ENCODE measurements at places on chromosomes 7 and 10.

- peak; percentile 51 for DNase-seq
Observed at GRCh38 chr10:101063548-101064414, 2.0 kb downstream of the KAZALD1 start.

DNA sequence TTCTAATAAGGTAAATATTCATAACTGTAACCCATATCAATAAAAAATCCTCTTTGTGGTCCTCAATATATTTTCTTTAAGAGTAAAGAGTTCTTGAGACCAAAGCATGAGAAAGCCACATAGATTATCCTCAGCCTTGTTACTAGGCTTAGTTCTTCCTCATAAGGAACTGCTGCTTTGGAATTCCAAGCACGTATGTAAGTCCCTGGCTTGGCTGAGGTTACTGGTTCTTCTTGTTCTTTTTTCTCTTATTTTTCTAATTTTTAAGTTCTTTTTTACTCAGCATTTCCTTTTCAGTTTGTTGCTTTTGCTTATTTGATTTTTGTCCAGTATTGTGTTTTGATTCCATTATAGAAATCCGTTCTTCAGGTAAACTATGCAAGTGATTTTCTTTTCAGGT, 127.3 kb downstream of the MARCHF5 start:
- no peak for DNase-seq

GRCh38 chr10:6503171-6503570, 76.9 kb downstream of the PRKCQ start:
- no peak for DNase-seq

DNA sequence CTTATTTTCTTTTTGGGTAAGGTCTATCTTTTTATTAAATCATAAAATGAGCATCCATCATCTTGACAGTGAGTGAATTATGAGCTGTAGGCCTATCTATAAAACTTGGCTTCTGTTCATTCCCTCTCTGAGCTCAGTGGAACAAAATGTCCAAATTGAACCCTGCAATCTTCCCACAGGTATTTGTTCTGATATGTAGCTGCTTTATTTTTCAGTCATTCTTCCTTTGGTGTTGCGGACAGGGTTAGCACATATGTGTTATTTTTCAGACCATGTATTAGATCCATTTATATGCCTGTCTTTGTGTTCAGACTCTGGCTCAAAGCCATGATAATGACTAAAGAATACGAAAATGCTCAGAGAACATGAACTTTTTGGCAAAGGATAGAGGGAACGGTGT, 201.6 kb upstream of the KIAA1217 start:
- no peak for DNase-seq

DNA sequence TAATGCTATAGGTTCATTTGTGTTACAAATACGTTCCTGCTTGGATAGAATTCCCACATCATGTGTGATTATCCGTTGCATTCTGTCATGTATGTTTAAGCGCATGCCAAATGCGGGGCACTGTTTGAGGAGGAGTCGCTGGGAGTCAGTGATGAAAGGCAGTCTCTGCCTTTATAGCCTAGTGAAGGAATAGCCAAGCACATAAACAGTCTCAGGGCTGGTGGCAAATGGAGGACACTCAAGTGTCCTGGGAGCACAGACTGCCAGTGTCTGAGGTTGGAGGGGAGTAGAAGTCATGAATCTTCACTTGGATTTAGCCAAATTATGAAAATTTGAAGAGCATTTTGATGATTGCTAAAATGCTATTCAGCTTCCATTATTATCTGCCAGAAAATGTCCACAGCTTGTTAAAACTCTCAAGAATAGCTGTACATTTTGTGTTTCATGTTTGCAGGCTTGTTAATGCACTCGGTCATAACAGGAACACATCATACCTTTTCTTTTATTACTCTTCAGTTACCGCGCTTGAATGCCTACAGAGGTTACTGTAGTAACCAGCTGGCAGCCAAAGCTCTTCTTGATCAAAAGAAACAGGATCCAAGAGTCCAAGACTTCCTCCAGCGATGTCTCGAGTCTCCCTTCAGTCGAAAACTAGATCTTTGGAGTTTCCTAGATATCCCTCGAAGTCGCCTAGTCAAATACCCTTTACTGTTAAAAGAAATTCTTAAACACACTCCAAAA, 41.6 kb downstream of the NET1 start:
- DNase-seq: no peak

DNA sequence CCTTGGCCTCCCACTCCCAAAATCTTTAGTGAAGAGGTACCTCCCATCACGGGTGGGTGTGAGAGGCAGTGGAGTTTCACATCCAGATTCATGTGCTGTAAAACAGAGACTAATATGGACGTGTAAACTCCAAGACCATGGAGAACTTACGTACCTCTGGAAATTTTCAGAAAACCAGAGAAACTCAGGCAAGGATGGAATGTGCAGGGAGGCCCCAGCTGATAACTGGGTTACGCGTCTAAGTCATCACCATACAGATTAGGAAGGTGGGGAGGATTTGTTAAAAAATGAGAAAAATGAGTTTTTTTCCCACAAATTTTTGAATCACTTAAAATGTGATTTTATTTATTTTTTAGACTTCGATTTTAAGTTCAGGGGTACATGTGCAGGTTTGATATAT, 16.3 kb upstream of the STN1 start:
- DNase-seq: no peak

DNA sequence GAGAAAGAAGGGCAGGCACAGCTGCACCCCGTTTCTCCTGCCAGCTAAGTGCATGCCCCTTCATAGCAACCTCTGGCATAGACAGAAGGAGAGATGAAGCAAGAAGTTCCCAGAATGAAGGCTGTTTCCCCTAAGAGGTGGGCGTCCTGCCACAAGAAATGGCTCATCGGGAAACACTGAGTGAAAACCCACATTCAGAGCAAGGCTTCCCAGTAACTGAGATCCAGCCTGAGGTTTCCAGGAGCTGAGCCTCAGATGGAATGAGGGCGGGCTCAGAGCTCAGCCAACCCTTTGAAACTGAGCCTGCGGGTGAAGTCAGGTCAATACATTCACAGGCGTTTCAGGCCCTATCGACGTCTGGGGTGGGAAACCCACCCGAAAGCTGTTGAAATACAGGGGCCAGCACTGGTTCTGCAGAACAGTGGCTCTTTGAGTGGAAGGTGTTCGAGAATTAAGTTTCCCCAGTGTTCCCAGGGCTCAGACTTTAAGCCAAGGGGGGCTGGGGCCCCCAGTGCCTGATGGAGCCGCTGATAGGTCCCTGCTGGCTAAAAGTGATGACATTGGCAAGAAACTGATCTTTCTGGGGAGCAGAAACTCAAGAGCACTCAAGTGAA, 510.2 kb downstream of the RPS24 start:
- DNase-seq: no peak

DNA sequence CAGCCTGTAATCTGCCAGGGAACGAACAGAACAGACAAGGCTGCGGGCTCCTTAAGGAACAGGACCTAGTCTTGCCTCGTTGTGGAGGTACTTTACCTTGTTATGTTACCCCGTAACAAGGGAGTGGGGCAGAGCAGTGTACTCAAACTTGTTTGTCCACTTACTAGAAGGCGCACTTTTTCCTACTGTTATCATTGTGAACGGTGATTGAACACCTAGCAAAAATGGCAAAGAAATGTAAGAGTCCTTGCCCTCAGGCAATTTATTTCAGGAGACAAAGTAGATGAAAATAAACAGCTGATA, 620 bp upstream of the IMPDH1 start:
- no peak for DNase-seq

DNA sequence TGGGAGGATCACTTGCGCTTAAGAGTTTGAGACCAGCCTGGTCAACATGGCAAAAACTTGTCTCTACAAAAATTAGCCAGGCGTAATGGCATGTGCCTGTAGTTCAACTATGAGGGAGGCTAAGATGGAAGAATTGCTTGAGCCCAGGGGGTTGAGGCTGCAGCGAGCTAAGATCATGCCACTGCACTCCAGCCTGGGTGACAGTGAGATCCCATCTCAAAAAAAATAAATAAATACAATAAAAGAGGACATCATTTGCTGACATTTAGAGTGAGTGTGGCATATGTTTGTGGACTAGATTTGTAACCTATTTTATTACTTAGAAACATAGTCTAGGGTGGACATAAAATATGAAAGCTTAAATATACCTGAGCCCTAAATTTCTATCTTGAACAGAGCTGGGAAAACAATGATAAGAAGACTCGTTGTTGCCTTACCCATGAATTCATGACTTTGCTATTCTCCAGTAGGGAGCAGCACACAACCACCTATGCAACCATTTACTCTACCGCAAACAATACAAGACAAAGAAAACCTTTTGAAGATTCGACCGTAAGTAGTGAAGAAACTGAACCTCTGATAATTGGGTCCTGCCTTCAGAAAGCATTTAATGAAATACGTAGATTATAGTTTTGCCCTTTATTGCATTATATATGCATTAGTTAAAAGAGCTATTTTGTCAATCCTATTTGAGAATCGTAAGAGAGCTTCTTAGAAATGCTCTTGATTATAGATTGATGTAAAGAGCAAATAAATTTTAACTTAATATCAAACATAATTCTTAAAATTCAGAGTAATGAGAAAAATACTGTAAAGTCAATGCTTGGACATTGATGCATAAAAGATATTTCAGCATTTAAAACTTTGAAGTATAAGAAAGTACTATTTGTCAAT, 83.5 kb downstream of the GNAT3 start:
- peak; percentile 90 for DNase-seq

GRCh38 chr10:101293007-101293723, 60.8 kb upstream of the BTRC start:
- peak; percentile 47 for DNase-seq

- DNase-seq: no peak
Observed at GRCh38 chr7:37541810-37542443, 93.3 kb upstream of the ELMO1 start.

DNA sequence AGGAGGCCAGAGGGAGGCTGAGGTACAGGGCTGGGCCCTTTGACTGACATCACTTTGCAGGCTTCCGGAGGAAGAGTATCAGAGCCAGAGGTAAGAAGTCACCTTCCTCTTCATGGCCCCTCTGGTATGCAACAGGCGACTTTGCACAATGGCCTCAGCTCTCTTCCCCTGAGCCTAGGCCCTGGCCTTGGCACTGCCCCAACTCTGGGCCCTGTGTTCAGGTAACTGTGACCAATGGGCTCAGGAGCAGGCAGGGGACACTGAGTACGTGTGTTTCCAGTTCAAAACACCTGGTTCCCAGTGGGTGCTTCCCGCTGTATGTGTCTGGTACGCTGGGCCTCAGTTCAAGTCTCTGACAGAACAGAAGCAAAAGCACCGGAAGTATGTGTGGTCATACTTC, 12.1 kb upstream of the PAX2 start:
- no peak for DNase-seq

GRCh38 chr7:13880789-13881188, 108.7 kb downstream of the ETV1 start:
- DNase-seq: no peak

- no peak for DNase-seq
Observed at GRCh38 chr10:23742368-23742767, 303.5 kb downstream of the OTUD1 start.

DNA sequence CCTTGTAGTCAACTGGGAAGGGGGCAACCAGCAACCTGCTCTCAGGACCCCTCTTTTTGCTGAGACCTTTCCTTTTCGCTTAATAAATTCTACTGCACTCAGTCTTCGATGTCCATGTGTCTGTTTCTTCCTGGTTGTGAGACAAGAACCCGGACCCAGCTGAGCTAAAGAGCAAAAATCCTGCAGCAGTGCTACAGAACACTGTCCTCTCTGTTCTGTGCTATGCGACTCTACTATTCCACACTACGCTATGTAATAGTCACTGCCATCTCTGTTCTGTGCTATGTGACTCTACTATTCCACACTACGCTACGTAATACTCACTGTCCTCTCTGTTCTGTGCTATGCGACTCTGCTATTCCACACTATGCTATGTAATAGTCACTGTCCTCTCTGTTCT, 34.3 kb downstream of the DIP2C start:
- no peak for DNase-seq

- DNase-seq: no peak
Observed at GRCh38 chr10:80964955-80965614, 427.4 kb downstream of the SH2D4B start.

DNA sequence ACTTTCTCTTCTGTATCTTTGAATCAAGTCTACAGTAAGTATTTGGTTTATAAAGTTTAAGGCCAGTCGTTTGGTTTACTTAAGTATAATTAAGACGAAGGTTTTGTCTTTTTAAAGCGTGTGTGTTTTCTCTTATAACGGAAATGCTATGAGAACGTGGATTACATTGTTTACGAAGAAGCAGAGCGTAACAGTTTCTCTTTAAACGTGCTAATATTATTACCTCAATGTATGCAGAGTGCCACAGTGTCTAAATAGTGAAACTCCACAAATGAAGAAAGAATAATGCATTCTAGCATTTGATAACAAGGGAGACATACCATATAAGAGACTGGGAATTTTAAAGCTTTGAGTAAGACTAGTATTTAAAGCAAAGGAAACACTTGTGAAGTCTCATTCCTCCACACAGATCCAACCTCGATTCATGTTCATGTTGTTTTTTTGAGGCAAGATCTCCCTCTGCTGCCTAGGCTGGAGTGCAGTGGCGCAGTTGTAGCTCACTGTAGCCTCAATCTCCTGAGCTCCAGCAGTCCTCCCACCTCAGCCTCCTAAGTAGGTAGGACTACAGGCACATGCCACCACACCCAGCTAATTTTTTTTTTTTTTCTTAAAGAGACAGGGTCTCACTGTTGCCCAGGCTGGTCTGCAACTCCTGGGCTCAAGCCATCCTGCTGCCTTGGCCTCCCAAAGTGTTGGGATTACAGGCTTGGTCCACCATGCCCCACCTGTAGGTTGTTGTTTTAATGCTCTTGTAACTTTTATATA, 75.1 kb downstream of the ANKRD61 start:
- DNase-seq: peak; percentile 9

GRCh38 chr7:43678315-43678714, 51.0 kb downstream of the COA1 start:
- no peak for DNase-seq

DNA sequence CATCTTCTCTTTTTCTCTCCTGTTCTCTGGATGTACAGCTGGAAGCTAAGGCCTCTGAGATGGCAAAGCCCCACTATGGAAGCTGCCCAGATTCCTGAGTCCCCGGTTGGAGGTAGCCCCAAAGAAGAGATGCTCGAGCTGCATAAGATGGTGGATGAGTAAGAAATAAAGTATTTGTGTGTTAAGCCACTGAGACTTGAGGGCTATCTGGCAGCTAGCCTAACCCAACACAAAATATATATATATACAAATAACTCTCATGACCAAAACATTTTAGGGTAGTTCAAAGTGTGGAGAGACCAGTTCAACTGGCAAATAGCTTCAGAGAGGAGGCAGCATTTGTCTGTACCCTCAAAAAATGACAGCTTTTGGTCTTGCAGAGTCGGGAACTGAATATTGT, 72.4 kb upstream of the PDE1C start:
- no peak for DNase-seq

DNA sequence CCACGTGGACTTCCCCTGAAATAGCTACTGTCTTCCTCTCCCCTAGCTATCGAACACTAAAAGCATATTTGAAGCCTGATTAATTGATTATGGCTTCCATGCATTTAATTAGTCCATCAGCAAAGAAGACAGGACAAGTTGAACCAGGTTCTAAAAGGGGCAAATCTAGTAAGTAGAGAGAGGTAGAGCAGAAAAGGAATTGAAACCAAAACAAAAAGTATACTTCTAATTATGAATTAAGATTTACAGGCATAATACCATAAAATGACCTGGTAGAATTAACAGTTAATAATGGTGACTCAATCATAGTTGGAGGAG, 393 bp upstream of the DNAJC1 start:
- no peak for DNase-seq

Data from HAP-1 (cell line).